ENCODE measurements at places on chromosomes 5 and 9.
A peak's percentile ranks its signal among the peaks of the same experiment; 100 is the strongest.

GRCh38 chr5:78577071-78577807 is 71.3 kb downstream of the LHFPL2 start:
- no peak for DNase-seq

DNA sequence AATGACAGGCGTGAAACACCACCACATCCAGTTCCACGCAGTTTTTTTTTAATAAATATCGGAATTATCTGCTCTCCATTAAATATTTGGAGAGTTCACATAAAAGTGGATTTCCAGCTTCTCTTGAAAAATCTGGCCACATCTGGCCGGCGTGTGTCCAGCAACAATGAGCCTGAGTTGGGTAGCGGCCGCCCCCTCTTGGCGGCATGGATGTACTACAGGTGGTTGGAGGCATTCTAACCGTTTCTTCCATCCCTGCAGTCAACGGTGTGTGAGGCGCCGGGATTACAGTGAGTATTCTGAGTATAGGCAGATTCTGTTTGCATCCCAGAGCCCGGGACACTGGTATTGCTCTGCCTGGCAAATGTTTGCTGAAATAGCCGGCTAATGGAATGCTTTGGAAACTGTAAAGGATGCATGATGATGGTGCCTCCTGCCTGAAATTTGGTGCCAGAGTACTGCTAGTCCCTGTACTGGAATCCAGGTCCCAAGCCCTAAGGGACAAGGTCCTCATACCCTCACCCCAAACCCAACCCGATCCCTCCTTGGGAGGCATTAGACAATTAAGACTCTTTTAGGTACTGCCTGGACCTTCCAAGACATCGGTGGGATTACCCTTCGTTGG is 13.6 kb upstream of the GM2A start:
- peak; percentile 27 for DNase-seq

- DNase-seq: no peak
Measured at GRCh38 chr9:137136881-137137607, 1.9 kb upstream of the GRIN1 start.

- no peak for DNase-seq
Measured at GRCh38 chr5:54443270-54443669, 12.2 kb upstream of the HSPB3 start.

GRCh38 chr9:121815546-121816448 is 164.4 kb downstream of the DAB2IP start:
- no peak for DNase-seq

- no peak for DNase-seq
Measured at GRCh38 chr5:156402387-156402921, 75.5 kb downstream of the SGCD start.

DNA sequence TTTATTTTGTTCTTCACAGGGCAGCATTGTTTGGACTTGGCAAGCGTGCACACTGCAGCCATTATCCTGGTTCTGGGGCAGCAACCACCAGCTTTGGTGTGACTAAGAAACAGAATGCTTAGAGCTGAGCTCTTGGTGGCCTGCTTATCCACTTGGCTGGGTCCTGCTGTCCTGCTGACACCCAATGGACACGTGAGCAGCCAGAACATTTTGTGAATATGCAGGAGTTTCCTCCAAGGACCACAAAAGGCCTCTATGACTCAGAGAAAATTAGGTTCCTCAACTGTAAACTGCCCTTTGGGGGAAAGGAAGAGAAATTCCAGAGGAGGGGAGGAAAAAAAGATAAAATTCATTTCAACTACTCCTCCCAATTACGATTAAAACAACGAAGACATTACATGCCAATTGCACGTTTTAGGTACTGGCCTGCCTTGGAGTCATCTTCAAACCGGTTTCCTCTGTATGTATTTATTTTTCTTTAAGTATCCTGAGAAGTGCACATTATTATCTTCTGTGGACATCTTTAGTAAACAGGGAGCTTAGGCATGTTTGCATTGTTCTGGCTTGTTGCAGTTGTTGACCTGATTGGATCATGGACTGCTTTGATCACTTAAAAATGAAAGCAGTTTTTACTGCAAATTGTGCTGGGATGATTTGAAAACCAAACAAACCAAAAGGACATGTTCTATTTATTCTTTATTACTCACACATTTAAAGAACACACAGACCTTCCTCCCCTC is 82.3 kb upstream of the TLE4 start:
- DNase-seq: no peak

DNA sequence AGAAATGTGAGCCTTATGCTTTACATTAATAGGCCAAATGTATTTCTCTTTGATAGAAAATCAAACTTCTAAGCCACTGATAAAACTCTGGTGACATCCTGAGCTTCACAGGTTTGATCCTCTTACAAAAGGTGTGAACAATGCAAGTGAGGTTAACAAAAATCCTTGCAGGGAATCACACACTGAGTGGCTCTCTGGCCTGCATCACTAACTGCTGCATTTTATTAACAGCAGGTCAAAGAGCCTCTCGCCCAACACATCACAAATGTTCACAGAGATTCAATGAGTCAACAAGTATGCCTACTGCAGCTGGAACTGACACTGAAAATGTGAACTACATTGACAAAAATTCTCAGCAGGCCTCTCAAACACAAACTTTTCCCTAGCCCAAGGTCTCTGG is 122.3 kb downstream of the SEMA5A start:
- no peak for DNase-seq

DNA sequence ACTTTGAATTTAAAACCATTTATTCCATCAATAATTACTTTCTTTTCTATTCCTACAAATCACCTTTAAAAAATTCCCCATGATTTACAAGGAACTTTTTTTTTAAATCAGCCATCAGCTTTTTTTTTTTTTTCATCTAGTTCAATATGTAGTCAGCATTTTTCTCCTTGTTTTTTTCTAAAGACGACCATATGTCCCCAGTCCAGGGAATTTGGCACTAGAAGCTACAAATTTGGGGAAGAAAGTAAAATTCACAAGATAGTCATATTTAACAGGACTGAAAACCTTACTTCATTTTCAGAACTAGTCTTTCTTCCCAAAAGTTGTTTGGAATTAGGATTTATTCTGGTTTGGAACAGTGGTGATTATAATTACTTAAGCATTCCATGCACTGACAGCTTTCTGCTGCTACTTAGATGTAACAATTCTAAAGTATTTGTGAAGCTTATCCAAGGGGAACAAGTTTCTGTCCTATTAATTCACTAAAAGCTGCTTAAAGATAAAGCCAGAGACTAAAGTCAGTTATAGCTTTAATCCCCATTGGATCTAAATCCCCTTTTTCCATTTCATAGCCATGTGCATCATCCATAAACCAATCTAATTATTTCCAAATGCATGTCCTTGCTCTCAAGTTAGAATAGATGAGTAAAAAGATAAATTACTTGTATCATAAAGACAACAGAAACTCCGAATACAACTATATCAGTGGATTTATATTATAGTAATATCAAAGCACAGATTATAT is 7.4 kb upstream of the SNCAIP start:
- DNase-seq: no peak

All from GOT3 (cell line).